ENCODE measurements at places on chromosomes 6 and 20.

- peak; percentile 75 for DNase-seq
Observed at GRCh38 chr20:24109008-24109407, 120.4 kb upstream of the GGTLC1 start.

- DNase-seq, result no peak
Observed at GRCh38 chr6:155411154-155412052, 44.2 kb downstream of the NOX3 start.

DNA sequence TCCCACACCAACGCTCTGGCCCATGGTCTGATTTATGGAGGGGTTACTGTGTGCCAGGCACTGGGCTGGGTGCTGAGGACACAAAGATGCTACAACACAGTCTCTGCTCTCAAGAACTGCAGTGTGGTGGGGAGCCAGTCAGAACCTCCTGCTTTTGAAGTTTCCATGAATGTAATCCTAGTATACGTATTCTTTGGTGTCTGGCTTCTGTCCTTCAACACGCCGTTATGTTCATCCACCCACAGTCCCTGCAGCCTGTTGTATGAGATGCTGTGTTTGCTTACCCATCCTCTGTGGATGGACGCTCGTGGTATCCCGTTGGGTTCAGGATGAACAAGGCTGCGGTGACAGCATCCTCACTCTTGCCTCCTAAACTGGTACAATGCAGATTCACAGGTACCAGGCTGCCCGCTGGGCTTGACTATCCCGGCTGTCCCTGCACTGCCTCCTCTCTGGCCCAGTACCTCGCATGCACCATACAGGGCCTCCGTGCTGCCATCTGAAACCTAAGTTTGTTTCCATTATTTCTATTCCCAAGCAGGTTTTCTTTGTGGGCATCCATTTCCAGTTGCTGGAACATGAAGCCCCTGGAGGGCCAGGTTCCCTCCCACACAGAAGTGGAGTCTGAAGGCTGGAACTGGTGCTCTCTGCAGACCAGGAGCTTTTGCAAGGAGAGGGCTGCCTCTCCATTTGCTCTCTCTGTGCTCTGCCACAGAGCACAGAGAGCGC, 364.5 kb downstream of the ZFAND3 start:
- DNase-seq, result no peak

- no peak for DNase-seq
Observed at GRCh38 chr6:126267626-126268025, 72.3 kb upstream of the CENPW start.

DNA sequence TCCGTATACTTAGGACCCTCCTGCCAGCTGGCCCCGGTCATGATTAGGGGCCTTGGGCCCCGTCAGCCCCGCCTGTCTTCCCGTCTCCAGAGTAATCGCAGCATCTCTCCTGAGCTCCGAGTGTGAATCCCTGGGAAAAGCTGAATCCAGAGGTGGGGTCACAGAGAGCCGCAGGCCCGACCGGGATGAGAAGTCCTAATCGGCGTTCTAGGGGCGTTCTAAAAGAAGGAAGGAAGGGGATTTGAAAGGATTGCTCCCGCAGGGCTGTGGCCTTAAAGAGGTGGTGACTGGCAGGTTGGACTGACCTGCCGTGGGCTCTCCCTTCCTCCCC, 371 bp downstream of the HMGN4 start:
- no peak for DNase-seq

- peak; percentile 30 for DNase-seq
Observed at GRCh38 chr6:31158863-31159855, 770 bp downstream of the TCF19 start.

DNA sequence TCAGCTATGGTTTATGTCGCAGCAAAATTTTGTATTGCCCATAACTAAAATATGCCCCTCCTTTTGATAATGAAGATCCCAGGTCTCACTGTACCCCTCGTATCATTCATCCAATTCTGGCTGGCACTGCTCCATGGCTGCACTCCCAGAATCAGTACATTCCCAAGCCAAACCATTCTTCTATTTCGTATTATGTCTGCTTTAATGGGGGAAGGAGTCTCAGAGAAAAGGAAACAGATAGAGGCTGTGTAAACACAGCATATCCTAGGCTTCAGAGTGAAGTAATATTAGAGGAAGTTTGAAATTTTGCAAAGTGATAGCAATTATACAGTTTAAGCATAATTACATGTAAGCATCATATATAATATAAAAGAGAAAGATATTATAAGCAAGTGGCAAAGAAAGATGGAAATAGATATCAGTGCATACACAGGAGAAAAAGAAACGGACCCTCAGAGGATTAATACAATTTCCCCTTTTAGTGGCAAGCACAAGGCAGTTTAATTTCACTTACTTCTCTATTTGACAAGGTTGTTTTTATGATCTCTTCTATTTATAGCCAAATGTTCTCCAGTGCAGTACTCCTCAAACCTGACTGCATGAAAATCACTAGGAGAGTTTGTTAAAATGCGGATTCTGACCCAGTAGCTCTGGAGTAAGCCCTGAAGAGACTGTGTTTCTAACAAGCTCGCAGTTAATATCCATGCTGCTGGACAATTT, 56.5 kb upstream of the TENT5A start:
- no peak for DNase-seq

- DNase-seq, result no peak
Observed at GRCh38 chr20:47038566-47039560, 144.2 kb downstream of the EYA2 start.

DNA sequence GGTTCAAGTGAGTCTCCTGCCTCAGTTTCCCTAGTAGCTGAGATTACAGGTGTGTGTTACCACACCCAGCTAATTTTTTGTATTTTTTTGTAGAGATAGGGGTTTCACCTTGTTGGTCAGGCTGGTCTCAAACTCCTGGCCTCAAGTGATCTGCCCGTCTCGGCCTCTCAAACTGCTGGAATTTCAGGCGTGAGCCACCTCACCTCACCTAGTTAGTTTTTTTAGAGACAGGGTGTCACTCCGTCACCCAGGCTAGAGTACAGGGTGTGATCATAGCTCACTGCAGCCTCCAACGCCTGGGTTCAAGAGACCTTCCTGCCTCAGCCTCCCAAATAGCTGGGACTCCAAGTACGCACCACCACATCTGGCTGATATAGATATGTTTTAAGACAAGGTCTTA, 22.9 kb downstream of the SYTL3 start:
- no peak for DNase-seq

DNA sequence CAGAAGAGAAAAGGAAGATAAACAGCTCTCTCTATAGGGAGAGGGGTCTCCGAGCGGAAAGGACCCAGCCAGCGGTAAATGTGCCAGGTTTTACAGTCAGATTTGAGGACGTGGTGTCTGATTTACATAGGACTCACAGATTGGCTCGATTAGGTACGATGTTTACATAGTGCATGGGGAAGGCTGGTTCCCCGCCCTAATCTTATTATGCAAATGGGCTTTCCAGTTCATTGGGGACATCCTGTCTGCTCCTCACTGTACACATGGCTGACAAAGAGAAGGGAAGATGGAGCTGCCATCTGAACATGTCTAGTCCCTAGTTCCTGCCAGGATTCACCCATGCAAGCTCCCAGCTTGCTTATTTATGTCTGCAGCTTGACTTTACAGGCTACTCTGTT, 119.9 kb downstream of the RNF144B start:
- DNase-seq, result no peak

DNA sequence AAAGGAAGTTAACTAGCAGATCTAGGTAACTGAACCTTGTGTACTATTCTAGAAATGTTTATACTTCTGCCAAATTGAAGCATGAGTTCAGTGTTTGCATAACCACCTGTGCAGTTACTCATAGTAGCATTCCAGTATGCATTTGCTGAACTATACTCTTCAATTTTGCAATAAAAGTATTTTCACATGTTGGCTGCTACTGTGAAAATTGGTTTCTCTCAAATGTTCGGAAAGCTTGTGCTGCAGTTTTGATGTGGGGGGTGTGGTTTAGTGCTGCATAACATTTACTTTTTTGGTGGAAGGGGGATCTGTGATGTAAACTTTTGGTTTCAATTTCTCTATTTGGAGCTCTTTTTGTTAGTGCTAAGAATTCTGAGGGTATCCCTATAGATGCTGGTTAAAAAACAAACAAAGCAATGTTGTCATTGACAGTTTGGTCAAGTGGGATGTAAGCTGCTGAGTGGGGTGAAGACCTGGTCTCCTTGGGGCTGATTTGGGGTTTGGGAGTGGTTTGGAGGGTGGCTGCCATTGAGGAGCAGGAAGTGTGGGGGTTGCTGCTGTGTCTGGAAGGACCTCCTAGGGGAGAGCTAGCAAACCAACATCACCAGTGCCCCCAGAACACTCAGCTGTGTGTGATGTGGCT, 87.8 kb downstream of the CARMIL1 start:
- peak; percentile 55 for DNase-seq

DNA sequence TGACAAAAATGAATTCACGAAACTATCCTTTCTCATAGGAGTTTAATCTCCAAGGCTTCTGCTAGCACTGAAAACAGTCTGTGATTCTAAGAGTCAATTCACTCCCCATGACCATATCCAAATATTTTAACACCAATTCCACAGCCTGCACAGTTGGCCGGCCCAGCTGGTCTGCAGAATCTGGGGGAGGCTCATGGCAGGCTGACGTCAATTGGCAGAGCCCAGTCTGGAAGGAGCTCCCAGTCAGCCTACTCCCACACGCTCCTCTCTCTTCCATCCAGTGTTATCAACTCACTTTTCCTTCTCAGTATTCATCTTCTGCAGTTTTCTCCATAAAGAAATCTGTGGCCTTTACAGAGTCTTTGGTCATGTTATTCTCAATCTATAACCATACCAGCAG, 111.0 kb downstream of the TBXT start:
- DNase-seq, result no peak

DNA sequence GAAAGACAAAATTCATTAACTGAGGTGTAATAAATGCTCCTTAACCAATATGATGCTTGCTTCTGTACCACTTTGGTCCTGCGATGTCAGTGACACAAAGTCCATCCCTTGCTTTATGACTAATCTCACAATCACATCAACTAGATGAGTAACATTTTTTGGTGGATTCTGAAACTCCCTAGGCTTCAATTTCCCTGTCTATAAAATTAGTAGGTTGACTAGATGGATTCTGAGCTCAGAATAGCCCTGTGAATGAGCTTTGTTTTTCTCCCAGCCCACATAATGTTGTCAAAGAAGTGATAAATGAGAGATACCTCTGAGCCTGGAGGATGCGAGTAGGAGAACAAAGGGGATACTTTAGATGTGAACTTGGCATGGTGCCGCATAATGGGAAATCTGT, 9.1 kb downstream of the TXLNB start:
- no peak for DNase-seq

Measured in CD4-positive, alpha-beta T cell treated with Interleukin-21 for 1 hour (primary cell).